ENCODE measurements at places on chromosomes 3 and 15. TPM values are rescaled to one million over a fixed set of nuclear protein-coding genes. Genes with fewer than 3 reads are reported as not detected.

DISP2 gene
- 0.90 TPM for total RNA-seq

TLNRD1 gene
- 16.1 TPM for total RNA-seq

SPATA16 gene
- not detected for total RNA-seq

TNNC1 gene
- 4,301 TPM for total RNA-seq

KBTBD13 gene
- total RNA-seq, result 4.1 TPM

DNAH12 gene
- not detected for total RNA-seq

CCRL2 gene
- total RNA-seq, result 1.5 TPM

LIPH gene
- 0.60 TPM for total RNA-seq

AMOTL2 gene
- total RNA-seq, result 48.9 TPM

- H3K4me1 ChIP-seq, result peaks cover 8% of the 10 kb centered on the region
- peak; percentile 59 for DNase-seq
- peak overlapping the region; percentile 65 for H3K4me3 ChIP-seq
- H3K27me3 ChIP-seq, result no peaks in the 10 kb centered on the region
Measured at GRCh38 chr3:107927361-107928083, 163.3 kb downstream of the CD47 start.

DNA sequence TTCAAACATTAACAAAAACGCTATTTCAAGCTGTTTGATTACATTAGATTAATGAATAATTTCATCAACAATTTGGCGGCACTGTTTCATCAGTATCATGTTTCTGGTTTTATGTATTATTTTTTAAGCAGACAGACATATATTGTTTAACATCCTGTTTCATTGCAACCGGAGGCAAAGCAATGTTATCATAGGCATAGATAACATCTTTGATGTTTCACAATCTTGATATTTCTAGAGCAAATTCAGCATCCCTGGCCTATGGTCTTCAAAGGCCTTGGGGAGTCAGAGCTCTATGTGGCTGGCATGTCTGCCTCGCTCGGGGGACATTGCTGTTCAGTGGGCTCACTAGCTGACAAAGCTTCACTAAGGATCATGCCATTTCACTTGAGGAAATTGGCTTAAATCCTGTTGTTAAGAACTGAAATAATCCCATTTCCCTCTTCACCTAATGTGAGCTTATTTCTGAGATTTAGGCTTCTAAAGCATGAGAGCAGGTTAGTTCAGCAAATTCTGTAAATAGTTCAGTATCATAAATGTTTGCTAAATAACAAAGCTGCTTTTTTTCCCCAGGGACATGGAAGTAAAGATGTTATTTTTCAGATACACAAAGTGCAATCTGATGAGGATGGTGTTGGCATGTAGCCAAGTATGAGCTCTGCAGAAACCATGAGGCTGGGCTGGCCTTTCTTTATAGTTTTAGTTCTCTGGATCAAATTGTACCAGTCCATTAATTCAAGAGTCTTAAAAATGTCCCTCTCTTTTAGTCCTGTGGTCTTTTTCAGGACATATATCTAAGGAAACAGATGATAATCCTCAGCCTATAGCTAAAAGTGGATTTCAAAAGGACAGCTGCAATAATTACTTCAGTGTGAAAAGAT is 941.4 kb downstream of the PLOD2 start:
- DNase-seq, result no peak
- no peaks in the 10 kb centered on the region for H3K4me1 ChIP-seq
- H3K27me3 ChIP-seq, result no peaks in the 10 kb centered on the region
- no peak overlapping the region for H3K27ac ChIP-seq
- no peaks in the 10 kb centered on the region for H3K36me3 ChIP-seq

DNA sequence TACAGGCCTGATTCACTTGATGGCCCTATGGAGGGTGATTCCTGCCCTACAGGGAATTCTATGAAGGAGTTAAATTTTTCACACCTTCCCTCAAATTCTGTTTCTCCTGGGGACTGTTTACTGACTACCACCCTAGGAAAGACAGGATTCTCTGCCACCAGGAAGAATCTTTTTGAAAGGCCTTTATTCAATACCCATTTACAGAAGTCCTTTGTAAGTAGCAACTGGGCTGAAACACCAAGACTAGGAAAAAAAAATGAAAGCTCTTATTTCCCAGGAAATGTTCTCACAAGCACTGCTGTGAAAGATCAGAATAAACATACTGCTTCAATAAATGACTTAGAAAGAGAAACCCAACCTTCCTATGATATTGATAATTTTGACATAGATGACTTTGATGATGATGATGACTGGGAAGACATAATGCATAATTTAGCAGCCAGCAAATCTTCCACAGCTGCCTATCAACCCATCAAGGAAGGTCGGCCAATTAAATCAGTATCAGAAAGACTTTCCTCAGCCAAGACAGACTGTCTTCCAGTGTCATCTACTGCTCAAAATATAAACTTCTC is 43.6 kb downstream of the BLM start:
- no peaks in the 10 kb centered on the region for H3K27me3 ChIP-seq
- peaks cover 2% of the 10 kb centered on the region for H3K4me1 ChIP-seq
- no peak for DNase-seq
- no peak overlapping the region for H3K4me3 ChIP-seq
- no peaks in the 10 kb centered on the region for H3K36me3 ChIP-seq

- no peaks in the 10 kb centered on the region for H3K4me1 ChIP-seq
- H3K36me3 ChIP-seq, result no peaks in the 10 kb centered on the region
- H3K27ac ChIP-seq, result no peak overlapping the region
- H3K27me3 ChIP-seq, result no peaks in the 10 kb centered on the region
- H3K4me3 ChIP-seq, result no peak overlapping the region
Measured at GRCh38 chr3:100798012-100798411, 88.7 kb downstream of the TFG start.

- H3K27ac ChIP-seq, result no peak overlapping the region
- H3K4me3 ChIP-seq, result no peak overlapping the region
- H3K4me1 ChIP-seq, result peaks cover 10% of the 10 kb centered on the region
Measured at GRCh38 chr3:170220871-170221270, 1.4 kb upstream of the PRKCI start.

DNA sequence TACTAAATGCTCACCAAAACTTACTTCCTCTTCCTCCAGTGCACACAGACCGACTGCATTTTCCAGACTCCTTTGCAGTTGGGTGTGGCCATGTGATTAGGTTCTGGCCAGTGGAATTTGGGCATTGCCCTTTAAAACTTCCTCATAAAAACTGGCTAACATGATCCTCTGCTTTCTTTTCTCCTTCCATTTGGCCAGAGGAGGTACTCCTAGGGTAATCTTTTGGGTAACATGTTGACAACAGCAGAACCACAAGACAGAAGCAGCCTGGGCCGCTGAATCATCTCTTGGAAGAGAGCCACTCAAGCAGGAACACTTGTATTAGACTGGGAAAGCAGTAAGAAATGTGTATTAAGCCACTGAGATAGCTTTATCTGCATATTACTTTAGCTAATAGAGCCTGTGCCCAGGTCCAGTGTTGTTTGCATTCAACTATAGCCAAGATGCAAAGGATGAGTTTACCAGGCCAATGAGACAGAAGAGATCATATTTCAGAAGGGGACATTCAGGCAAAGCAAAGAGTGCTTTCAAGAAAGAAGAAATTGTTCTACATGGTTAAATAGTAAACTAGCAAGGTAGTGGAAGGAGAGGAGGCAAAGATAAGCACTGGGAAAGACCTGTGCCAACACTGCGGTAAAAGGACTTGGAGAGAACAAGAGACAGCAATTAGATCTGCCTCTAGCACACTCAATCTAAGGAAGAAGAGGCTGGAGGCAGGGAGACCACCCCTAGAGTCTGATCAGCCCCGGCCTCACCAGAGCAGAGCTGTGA is 79.8 kb downstream of the PLCH1 start:
- no peaks in the 10 kb centered on the region for H3K4me1 ChIP-seq
- no peaks in the 10 kb centered on the region for H3K36me3 ChIP-seq
- no peaks in the 10 kb centered on the region for H3K27me3 ChIP-seq

GRCh38 chr3:136838641-136839555 is 20.0 kb downstream of the SLC35G2 start:
- H3K27me3 ChIP-seq, result no peaks in the 10 kb centered on the region
- H3K4me1 ChIP-seq, result no peaks in the 10 kb centered on the region
- H3K4me3 ChIP-seq, result no peak overlapping the region
- no peaks in the 10 kb centered on the region for H3K36me3 ChIP-seq
- H3K27ac ChIP-seq, result peak overlapping the region; percentile 28
- DNase-seq, result no peak

GRCh38 chr15:90031231-90031791 is 30.2 kb downstream of the ZNF710 start:
- no peaks in the 10 kb centered on the region for H3K27me3 ChIP-seq
- H3K36me3 ChIP-seq, result no peaks in the 10 kb centered on the region
- peak overlapping the region; percentile 45 for H3K27ac ChIP-seq
- DNase-seq, result no peak

DNA sequence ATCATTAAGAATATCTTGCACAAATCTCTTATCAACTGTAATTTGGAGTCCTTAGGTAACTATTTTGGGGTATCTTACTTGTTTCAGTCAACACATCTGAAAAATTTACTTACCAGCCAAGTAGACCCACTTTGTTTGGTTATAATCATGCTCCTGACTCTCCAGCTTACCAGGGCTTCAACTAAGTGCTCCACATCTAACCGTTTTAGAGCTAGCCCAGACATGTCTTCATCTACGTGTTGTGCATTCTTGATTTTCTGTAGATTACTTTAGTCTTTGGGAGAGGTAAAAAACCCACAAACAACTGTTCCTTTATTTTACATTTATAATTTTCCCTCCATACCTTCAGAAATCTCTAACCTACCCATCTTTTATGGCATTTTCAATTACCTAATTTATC is 17.2 kb downstream of the EAF2 start:
- H3K36me3 ChIP-seq, result peaks cover 4% of the 10 kb centered on the region
- H3K27me3 ChIP-seq, result no peaks in the 10 kb centered on the region
- H3K4me1 ChIP-seq, result no peaks in the 10 kb centered on the region

- peaks cover 13% of the 10 kb centered on the region for H3K27me3 ChIP-seq
- no peak for DNase-seq
- H3K27ac ChIP-seq, result no peak overlapping the region
Measured at GRCh38 chr3:13420831-13421765, 976 bp upstream of the NUP210 start.

Data from heart left ventricle (tissue), 16 donors.